ENCODE measurements at places on chromosomes 5 and 9.

GRCh38 chr9:6938447-6938846, 180.7 kb downstream of the KDM4C start:
- no peak for DNase-seq

- DNase-seq, result peak; percentile 17
Measured at GRCh38 chr9:5582835-5583195, 46.1 kb upstream of the RIC1 start.

- DNase-seq, result no peak
Measured at GRCh38 chr5:150628936-150629485, 11.4 kb upstream of the SYNPO start.

DNA sequence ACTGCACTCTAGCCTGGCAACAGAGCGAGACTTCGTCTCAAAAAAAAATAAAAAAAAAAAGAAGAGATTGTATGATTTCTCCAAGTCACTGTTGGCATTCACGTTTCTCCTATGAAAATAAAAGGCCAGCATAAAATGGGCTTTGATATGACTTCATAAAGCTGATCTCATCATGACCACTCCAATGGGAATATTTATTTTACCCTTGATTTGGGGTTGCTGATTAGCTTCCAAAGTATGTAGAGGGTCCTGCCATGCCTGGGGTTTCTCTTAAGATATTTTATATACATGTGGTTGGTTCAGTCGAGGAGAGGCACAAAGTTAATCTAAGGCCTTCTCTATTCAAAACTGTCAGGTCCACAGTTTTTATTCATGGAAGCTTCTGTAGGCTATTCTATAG, 247.0 kb upstream of the TNC start:
- DNase-seq, result no peak

GRCh38 chr9:89496645-89497256, 1.2 kb downstream of the SEMA4D start:
- DNase-seq, result no peak

- DNase-seq, result no peak
Measured at GRCh38 chr9:124595743-124596142, 88.5 kb upstream of the NR5A1 start.

DNA sequence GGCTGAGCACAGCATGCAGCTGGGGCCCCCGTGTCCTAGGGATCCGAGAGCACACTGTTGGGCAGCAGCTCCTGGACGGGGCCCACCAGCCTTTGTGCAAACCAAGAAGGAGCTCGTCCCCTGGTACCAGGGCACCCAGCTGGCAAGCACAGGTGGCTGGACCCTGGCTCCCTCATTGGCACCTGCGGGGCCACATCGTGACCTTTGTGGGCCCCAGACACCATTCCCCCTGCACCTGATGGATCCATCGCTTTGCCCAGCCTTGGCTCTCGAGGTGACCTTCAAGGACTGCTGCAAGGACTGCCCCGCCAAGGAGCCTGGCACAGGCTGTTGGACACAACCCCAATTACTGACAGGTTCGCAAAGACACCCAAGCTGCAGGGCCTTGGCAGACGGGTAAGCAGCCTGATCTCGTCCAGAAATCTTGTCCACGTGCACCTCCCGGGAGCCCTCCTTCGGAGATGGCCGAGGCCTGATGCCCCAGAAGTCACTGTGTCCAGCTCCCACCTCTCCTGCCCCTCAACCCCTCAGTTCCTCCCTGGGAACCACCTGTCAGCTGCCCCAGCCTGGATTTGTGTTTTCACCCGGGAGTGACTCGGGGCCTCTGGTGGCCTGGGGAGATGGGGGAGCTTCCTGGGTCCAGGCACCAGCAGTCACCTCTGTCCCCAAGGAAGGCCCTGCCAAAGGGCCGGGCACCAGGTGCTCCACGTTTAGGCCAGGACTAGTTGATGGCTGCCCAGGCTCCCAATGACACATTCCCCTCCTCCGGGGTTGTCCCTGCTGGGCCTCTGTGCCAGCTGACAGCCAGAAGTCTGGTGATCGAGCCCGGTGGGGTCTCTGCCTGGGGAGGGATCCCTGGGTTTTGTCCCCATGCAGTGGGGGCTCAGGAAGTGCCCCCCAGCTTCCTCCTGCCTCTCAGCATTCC, 137.1 kb upstream of the PPP1R26 start:
- no peak for DNase-seq

- DNase-seq, result no peak
Measured at GRCh38 chr5:74337984-74338310, 302.6 kb downstream of the ENC1 start.

DNA sequence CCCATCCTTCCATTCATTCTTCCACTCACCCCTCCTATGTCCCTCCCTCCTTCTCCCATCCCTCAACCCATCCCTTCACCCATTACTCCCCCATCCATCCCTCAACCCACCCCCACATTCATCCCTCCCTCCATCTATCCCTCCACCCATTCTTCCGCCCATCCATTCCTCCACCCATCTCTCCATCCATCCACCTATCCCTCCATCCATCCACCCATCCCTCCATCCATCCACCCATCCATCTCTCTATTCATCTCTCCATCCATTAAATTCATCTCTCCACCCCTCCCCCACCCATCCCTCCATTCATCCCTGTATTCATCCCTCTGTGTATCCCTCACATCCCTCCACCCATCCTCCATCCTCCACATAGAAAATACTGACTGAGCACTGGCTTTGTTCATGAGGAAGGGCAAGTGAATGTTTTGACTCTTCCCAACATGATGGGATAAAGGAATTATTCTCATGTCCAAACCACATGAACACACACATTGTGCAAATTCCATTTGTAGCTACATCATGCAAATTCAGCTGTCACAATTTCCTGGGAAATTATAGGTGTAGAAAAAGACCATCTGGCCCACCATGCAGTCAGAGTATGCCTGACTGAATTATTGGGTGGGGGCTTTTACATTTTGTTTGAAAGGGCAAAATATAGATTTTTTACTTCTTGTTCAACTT, 6.9 kb upstream of the VAV2 start:
- no peak for DNase-seq

- DNase-seq, result no peak
Measured at GRCh38 chr9:31325778-31326177, 1058.7 kb upstream of the ACO1 start.

DNA sequence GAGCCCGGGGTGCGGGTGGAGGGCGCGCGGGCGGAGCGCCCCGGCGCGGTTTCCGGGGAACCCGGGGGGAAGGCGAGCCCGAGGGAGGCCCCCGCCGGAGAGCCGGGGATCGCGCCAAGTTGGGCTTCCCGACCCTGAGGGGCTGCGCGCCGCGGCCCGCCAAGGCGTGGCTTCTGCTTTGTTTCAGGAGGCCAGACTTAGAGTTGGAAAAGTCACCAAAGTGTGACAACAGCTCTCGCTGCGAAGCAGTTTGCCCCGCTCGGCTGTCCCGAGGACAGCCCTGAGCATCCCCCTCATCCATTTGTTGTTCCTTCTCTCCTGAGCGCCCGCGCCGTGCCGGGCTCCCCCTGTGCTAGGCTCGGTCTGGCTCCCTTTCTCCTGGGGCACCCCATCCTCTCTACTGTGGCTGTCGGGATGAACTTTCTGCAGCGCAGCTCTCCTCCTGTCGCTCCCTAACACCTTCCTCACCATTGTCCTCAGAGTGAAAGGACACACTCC, 410 bp downstream of the GLIPR2 start:
- DNase-seq, result no peak

DNA sequence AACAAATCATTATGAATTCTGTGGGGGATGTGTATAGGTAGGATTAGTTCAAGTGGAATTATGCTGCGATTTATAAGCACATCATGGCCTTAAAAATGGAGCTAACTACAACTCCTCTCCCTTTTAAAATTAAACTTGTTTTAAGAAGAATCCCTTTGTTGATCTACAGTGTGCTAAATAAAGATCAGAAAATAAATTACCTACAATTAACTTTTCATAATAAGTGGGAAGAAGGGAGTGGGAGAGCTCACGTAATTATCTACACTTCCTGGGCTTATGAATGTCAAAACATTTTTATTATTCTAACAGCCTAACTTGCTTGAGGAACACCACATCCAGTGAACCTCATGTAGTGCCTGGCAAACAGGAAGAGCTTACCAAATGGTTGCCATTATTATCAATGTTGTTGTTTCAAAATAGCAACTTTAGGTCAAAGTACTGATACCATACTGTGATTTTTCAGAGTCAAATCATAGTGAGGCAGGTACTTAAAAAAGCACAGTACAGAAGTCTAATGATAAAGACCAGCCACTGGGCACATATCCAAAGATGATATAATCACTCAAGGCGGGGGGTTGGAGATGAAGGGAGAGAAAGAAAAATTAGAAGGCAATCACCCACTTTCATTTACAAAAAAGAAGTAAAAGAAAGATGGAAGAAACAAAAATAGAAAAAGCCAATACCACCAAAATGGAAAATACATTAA, 174.0 kb downstream of the RAPGEF6 start:
- DNase-seq, result no peak

GRCh38 chr9:128159522-128159783, 612 bp upstream of the BBLN start:
- DNase-seq, result peak; percentile 18

GRCh38 chr5:98391921-98392625, 381.4 kb upstream of the RGMB start:
- DNase-seq, result no peak

DNA sequence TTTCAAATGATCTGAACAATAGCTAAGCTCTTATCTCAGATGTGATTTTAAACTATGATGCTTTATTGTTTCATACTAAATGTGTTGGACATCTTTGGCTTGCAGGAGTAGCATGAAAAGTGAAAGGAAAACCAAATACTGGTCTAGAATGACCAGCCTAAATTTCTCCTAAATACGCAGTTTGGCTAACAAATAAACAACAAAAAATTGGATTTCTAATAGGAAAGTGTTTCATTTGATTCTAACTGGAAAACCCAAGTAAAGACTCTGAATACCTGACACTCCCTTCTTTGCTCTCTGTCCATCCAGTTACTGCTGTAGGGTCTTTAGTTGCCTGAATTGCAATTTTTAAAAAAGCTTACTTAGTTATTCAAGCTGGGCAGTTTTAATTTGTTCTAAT, 111.7 kb upstream of the ACOT12 start:
- DNase-seq, result no peak
